Endothelial cell (in vitro differentiated cells): ENCODE measurements at places on chromosomes 4 and X. TPM values are rescaled to one million over a fixed set of nuclear protein-coding genes. Genes with fewer than 3 reads are reported as not detected.

GRCh38 chr4:155572106-155572703 is 94.4 kb upstream of the GUCY1A1 start:
- DNase-seq = no peak

DNA sequence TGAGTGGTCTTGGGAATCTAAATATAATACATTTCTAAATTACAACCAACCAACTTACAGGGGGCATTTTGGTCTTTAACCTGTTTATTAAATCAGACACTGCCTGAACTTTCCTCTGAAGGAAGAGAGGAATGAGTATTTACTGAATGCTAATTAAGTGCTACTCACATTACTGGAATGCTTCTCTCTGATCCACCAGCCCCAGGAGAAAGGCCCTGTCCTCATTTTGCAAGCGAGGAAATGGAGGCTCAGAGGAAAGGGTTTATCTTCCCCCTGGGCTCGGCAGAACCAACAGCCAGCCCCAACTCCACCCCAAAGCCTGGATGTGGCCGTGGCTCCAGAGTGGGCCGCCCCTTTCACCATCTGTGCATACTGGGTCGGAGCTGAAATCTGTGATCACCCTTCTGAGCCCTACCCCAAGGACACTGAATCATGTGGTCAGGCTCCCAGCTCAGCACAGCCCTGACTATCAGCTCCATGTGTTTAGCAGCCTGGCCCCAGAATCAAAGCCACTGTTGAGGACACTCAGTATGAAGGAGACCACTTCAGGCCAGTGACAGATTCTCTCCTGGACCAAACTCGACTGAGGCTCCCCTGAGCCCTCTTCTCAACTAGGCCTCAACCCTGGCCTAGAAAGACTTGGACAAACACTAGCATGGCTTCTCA is 56.7 kb upstream of the ENPP6 start:
- no peak for DNase-seq

DNA sequence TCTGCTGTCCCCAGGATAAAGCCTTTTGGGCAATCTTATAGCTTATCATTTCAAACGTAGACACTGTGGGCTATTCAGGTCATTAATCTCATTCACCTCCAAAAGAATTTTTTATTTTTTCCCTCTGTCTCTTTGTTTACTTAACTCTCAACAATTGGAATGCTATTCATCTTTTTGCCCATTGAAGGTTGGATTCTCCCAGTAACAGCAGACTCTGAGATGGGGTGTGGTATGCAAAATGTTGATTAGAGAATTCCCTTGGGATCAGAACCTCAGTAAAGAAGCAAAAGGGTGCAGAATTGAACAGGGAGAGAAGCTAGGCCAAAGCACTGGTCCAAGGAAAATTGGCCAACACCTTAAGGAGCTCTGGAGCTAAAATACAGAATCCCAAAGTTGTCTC is 60.4 kb downstream of the CAMK2D start:
- DNase-seq = no peak

DNA sequence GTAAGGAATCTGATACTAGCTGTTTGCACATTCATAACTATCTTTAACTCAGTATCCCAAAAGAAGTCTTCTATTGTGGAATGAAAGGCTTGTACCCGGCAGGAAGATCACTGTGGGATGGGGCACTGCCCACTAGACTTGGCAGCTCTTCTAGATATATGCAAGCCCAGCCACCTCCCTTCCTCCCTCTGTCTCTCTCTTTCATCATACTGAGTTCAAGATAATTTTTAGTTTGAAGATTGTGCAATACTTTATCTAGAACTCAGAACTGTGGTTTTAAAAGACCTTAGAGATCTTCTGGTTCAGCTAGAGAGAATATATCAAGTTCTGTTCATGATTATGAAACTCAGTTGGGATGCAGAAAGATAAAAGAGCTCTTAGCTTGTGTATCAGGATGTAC is 22.5 kb upstream of the GPR34 start:
- DNase-seq = no peak

DNA sequence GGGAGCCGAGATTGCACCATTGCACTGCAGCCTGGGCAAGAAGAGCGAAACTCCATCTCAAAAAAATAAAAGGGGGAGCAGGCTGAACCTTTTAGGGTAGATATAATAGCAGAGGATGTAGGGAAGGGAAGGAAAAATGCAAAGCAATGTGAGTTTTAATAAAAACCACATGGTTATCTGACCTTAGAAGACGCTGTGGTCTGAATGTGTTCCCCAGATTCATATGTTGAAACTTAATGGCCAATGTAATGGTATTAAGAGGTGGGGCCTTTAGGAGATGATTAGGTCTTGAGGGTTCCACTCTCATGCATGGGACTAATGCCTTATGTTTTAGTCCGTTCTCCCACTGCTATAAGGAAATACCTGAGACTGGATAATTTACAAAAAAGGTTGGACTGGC is 114.1 kb upstream of the STX18 start:
- no peak for DNase-seq

DNA sequence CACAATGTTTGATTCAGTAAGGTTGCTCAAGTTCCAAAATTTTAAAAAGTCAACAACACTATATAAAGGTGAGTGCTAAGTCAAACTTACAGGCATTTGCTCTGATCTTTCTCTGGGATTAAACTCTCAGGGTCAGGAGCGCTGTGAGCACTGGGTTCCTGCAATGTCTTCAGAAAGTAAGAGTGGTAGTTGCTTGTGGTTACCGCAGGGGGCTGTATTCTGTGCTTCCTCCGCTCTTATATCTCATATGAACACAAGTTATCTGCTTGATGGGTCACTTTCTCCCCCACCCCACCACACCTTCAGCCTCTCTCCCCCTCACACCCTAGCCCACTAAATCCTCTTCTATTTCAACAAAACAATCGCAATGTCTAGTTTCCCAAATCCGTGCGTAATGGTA is 116.4 kb upstream of the IGSF1 start:
- DNase-seq = no peak

- DNase-seq = no peak
These were observed 96.6 kb upstream of the TBL1X start for GRCh38 chrX:9368262-9368661.

Gene ATP2B3
- total RNA-seq = 0.10 TPM

Gene STK32B
- total RNA-seq = 0.56 TPM

Gene SFRP2
- 4.1 TPM for total RNA-seq
